Stimulated activated CD4-positive, alpha-beta T cell treated with anti-CD3 and anti-CD28 coated beads, Interleukin-1b, Interleukin-23, amount 100 ng/mL, for 1 hour (primary cell): ENCODE measurements at places on chromosomes 7 and 10.

- no peak for DNase-seq
These were observed 16.0 kb upstream of the DPYSL4 start for GRCh38 chr10:132170561-132171361.

- no peak for DNase-seq
These were observed 5.0 kb upstream of the GDF2 start for GRCh38 chr10:47317251-47317650.

DNA sequence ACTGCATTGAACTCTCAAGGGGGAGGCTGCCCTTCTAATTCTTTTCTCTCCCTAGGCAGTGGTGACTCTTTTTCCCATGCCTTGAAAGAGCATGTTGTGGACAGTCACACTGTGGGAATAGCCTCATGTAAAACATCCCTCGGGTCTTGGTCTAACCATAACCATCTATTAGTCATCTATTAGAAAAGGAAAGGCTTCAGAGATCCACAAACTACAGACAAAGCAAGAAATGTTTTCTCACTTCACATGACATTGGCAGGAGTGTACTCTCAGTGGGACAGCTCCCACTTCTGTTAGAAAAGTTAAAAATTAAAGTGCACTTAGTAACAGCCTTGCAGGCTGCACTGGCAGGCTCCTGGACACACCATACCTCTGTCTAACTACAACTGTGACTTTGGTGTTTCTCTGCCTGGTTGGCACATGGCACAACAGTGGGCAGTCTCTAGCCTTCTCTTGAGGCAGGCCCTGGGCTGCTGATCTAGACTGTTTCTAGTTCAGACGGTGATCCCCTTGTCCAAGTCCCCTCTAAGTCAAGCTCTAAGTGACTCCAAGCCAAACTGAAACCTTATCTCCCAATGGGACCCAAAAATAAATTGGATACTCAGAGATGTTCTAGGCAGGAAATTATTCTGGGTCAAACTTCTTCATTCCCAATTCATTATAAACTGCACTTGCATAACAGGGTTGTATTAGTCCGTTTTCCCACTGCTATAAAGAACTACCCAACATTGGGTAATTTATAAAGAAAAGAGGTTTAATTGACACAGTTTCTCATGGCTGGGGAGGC is 57.9 kb upstream of the ITGB1 start:
- no peak for DNase-seq

GRCh38 chr10:18610517-18610916 is 40.9 kb downstream of the NSUN6 start:
- DNase-seq = no peak

DNA sequence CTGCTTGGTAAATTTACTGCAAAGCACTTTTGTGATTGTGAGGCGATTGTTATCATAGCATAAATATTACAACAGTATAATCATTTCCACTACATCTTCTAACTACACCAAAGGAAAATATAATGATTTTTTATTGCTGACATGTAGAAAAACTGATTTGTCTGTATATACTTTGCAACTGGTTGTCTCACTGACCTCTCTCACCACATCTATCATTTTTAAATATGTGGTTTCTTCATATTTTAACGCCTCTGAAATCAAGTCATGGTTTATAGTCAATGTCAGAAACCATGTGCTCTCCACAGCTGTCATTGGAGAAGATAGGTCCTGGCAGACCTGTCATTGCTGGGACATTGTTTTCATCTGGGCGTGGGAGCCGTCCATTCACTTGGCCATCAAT is 315.4 kb upstream of the KLF6 start:
- DNase-seq = no peak

DNA sequence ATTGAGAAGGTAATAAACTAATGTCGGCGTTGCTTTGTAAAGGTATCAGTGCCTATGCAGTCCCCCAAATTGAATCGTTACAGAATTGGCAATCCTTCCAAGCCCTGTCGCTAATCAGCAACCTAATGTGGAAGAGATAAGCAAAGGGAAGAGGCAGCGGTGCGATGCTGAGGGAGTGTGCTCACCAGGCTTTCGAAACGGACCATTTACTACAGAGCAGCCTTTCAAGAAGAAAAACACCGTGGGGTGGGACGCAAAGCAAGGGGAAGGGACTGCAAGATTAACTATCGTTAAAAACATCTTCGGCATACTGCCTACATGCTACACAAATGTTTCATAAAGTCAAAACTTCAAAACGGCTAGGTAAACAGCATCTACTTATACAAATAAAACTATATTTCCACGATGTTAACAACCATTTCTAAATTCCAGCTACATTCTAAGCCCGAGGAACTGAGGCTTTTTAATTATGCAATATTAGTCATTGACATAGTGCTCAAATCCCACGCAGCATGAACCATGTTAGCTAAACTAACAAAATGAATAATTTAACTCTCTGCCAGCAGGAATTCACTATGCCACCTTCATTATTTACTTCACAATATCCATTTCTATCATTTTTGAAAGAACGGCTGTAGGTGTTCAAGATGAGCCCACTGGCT is 85.2 kb downstream of the CHCHD3 start:
- no peak for DNase-seq

DNA sequence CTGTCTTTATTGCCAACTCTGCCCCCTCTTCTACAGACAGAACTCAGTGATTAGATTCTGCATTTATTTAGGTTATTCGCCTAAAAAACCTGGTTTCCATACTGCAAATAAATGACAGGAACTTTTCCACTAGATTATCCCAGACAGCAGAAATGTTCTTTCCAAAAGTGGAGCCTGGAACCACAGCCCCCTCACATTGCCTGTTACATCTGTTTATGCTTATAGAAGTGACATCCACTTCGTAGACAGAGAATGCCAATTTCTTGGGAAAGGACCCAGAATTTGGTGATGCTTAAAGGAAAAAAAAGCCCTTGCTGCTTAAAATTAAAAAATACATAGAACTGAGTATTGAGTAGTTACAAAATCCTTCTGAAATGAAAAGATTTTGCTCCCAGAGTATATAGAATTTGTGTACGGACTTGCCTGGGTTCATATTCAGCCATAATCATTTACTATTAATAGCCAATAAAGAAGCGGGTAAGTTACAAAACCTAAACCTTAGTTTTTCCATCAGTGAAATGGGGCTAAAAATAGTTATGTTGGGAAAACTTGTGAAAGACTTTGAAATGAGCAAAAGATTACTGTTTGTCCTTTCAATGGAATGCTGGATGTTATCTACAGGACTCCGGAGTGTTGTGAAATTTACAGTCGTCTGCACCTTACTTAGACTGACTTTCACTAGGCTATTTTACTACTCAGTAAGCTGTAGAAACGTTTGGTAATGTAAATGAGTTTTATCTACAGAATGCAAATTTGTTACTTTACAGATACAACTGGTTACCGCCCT is 1.1 kb upstream of the PPP1R9A start:
- DNase-seq = no peak

- no peak for DNase-seq
These were observed 139.2 kb downstream of the FAM53B start for GRCh38 chr10:124605001-124605370.

GRCh38 chr7:149254181-149254858 is 7.7 kb upstream of the ZNF783 start:
- no peak for DNase-seq
